Stimulated activated naive CD8-positive, alpha-beta T cell treated with anti-CD3 and anti-CD28 coated beads, Interleukin-15, amount 100 ng/mL, for 72 hours (primary cell): ENCODE measurements at places on chromosomes 6 and 20.

GRCh38 chr20:10209091-10209490, 9.5 kb upstream of the SNAP25 start:
- DNase-seq: no peak

GRCh38 chr6:169975286-169975685, 223.9 kb downstream of the ERMARD start:
- DNase-seq: no peak

GRCh38 chr6:152309648-152310047, 327.5 kb downstream of the SYNE1 start:
- peak; percentile 61 for DNase-seq

GRCh38 chr6:147071776-147072175, 132.4 kb upstream of the STXBP5 start:
- DNase-seq: no peak

GRCh38 chr6:103617642-103618041, 1242.1 kb downstream of the HACE1 start:
- DNase-seq: no peak

- DNase-seq: no peak
Observed at GRCh38 chr6:116881236-116881635, 4.2 kb downstream of the RFX6 start.

GRCh38 chr6:40681622-40682021, 94.5 kb upstream of the LRFN2 start:
- DNase-seq: no peak

DNA sequence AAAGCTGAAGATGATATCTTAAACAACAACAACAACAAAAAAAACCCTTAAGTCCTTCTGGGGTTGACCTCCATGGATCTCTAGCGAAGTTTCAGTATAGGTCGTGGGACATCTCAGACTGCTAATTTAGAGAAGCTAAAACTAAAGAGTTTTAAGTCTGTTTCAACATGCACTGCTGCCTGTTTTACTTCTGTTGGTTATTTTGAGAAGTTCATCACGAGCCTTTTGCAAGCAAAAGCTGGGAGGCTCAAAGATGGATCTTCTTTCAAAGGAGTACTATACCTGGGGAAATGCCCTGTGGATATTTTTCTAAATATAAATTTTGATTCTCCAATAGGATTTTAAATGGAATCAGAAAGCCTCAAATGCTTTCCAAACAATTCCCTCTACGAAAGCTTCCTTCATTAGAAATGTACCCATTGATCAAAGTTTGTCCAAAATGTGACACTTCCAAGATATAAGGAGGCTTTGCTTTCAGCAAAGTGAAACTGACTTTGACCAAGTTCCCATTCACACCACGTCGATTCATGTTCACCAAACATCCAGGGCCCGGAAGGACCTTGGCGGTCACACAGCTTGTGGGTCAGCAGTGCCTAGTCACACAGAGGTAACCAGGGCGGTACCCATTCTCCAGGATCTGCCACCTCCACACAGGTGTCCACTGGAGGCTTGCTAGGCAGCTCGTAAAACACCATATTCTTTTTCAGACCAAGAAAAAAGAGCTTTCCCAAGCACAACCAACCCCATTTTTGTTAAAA, 94.7 kb upstream of the QKI start:
- DNase-seq: no peak

DNA sequence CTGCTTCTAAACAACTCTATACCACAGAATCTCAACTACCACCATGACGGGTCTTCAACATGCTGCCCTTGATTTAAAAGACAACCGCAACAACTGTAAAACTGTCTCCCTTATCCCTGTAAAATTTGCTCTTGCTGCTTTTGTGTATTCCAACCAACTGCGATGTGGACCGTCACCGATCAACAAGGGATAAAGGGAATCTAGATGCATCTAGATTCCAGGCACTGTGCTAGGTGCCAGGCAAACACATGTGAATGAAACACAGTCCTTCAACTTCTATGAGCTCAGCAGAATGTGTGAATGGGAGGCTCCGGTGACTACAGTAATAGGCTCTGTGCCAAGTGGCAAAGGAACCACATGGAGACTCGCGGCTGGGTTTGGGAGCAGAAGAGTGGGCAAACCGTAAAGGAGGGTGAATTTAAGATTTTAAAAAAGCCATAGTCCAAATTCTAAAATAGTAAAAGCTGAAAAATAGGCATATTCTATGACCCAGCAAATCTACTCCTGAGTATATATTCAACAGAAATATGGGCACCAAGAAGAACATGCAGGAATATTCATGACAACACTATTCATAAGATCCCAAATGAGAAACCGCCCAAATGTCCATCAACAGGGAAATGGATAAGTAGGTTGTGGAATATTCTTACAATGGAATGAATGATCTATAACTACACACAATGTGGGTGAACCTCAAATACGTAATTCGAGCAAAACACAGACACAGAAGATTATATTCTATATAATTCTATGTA, 3.7 kb upstream of the PRND start:
- DNase-seq: no peak

- no peak for DNase-seq
Observed at GRCh38 chr6:118786596-118787453, 107.1 kb upstream of the ASF1A start.

- DNase-seq: peak; percentile 36
Observed at GRCh38 chr20:24917797-24918578, 31.1 kb upstream of the CST7 start.

- no peak for DNase-seq
Observed at GRCh38 chr6:116247285-116247684, 6.6 kb downstream of the TSPYL4 start.

GRCh38 chr6:53358440-53359094, 9.8 kb upstream of the ELOVL5 start:
- no peak for DNase-seq

DNA sequence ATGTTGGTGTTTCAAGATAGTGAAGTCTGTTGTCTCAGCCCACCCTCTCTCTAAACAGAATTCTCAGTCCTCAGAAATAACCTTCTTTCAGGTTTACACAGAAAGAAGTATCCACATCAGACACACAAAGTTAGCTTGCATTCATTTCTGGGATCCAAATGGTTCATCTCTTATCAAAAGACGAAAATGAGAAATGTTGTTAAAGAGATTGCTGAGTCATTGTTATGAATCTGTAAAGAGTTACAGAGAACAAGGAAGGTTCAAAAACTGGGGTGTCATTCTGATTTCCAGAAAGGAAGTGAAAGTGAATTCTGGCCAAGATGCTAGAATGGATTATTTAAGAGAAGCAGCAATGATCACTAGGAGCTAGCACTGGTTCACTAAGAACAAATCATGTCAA, 90.5 kb upstream of the ATXN1 start:
- no peak for DNase-seq

DNA sequence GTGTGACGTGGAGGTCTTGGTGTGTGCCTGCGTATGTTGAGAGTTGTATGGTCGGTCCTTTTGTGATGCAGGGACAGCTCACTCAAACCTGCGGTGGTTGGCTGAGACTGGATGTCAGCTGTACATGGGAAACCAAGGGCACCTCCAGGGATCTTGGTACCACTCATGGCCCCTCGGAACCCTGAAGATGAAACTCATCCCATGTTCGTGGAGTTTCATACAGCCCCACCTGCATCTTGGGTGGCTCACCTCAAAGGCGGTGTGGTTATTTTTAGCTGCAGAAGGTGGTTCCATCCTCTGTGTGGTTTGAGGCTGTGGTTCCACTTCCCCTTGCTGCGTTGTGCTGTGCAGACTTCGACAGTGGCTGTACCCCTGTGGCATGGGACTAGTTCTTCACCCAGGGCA, 52.6 kb upstream of the SLC22A1 start:
- peak; percentile 10 for DNase-seq

GRCh38 chr6:13709689-13710551, 1.7 kb downstream of the RANBP9 start:
- DNase-seq: peak; percentile 13

DNA sequence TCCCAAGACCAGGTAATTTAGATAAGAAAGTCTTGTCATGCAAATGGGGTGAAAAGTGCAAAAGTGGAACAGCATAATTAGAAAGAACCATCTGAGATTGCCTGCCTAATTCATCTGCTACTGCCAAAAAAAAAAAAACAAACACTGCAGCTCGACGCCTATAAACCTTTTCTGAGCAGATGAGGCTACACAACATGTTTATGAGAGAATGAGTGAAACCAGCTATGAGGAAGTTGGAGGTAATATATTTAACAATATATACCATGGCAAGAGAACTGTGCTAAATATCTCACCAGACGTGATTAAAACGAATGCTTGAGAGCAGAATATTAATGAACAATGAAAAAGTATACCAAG, 50.0 kb downstream of the LAMA4 start:
- no peak for DNase-seq

- no peak for DNase-seq
Observed at GRCh38 chr6:39195792-39196385, 33.4 kb downstream of the KCNK5 start.

DNA sequence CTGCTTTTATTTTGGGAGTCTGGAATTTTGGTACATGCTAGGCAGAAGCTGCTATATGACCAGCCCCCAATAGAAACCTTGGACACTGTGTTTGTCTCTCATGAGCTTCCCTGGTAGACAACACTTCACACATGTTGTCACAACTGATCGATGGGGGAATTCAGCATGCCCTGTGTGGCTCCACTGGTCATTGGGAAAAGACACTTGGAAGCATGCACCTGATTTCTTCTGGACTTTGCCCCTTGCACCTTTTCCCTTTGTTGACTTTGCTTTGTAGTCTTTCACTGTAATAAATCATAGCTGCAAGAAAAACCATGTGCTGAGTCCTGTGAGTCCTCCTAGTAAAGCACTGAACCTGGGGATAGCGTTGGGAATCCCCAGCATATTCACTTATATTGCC, 7.9 kb upstream of the WFDC10A start:
- DNase-seq: no peak

- DNase-seq: no peak
Observed at GRCh38 chr6:112251171-112251875, 3.0 kb downstream of the LAMA4 start.

DNA sequence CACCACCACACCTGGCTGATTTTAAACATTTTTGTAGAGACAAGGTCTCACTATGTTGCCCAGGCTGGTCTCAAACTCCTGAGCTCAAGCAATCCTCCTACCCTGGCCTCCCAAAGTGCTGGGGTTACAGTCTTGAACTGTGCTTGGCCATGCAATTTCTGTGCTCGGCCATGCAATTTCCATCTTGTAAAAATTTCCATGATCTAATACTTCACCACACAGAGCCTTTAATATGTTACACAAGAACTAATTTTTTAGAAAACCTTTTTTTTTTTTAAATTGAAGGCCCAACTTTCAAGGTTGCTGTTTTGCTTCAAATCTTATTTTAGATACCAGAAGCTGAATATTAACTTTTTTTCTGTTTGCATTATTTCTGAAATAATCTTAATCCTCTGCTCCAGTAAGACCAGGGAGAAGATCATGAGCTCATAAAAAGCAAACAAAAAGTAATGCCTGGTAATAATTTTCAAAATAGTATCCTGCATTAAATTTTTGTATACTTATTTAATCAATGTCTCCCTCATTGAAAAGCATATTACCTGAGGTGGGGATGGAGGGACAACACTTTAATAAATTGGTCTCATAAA, 38.1 kb upstream of the ARMC2 start:
- no peak for DNase-seq

DNA sequence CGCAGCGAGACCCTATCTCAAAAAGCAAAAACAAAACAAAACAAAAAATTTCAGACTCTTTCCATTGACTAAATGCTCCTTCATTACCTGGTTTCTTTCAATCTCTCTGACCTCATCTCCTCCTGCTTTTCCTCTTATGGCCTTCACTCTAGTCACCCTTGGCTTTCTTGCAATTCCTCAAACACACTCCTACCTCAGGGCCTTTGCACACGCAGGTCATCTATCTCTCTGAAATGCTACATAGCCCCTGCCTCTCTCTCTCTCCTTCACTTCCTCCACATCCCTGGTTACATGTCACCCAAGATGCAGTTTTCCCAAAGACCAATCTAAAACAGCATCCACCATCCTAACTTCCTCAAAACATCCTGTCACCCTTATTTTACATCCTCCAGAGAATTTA, 96.8 kb downstream of the PREX1 start:
- DNase-seq: no peak

DNA sequence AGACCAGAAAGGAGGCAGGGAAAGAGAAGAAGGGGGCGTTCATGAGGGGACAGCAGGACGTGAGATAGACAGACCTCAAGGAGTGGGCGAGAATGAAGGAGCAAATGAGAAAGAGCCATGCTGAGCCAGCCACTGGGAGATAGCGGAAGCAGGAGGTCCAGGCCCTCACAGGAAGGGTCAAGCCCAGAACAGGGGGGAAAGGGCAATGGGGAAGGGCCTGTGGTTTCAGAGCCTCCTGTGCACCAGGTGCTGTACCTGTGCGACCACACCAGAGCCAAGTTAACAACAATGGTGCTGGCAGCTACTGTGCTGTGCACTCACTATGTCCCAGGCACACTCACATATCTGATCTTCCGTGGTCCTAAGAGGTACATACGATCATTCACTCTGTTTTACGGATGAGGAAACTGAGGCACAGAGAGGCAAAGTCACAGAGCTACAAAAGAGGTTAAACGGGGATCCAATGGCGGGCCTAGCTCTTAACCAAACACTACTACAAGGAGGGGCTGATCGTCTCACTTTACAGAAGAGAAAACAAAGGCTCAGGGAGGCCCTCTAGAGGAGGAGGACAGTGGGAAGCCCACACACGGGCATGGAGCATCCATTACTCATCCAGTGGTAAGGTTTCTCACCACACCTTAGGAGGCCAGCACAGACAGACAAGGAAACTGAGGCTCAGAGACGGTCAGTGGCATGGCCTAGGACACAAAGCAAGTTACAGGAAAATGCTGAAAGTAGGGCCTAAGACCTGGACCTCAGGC, 129.1 kb downstream of the PREX1 start:
- DNase-seq: no peak

DNA sequence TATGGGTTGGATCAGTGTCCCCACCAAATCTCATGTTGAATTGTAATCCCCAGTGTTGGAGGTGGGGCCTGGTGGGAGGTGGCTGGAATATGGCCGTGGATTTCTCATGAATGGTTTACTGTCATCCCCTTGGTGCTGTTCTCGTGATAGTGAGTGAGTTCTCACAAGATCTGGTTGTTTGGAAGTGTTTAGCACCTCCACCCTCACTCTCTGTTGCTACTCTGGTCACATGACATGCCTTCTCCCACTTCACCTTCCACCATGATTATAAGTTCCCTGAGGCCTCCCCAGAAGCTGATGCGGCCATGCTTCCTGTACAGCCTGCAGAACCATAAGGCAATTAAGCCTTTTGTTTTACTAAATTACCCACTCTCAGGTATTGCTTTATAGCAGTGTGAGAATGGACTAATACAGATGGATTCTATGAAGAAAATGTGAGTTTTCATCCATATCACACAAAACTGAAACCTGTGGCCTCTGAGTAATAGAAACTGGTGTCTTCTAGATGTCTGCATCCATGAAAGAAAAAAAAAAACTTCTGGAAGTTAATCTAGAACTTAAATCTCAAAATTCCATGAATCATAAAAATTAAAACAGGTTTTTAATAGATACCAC, 39.3 kb downstream of the MBOAT1 start:
- no peak for DNase-seq
